ENCODE measurements at places on chromosomes 4 and X. TPM values are rescaled to one million over a fixed set of nuclear protein-coding genes. Genes with fewer than 3 reads are reported as not detected.

CT45A2 gene
- total RNA-seq, result not detected

HERC5 gene
- total RNA-seq, result 29.4 TPM

PPEF1 gene
- 0.59 TPM for total RNA-seq

SATL1 gene
- total RNA-seq, result not detected

CNGA1 gene
- not detected for total RNA-seq

DNA sequence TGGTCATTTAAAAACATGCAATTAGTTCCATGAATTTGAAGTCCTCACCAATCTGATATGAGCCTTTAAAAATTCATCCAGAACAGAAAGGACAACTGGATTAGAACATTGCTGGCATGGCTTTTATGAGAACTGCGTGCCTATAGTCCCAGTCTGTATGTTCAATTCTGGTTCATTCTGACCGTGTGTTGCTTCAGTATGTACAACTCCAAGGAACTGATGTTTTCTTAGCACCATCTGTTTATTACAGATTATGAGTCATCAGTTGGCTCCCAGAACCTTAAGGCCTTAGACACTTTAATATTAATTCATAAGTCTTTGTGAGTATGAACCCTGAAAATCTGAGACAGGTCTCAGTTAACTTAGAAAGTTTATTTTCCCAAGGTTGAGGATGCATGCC is 115.0 kb downstream of the CEP44 start:
- no peaks in the 10 kb centered on the region for H3K36me3 ChIP-seq
- no peak for DNase-seq
- no peak overlapping the region for H3K27ac ChIP-seq

DNA sequence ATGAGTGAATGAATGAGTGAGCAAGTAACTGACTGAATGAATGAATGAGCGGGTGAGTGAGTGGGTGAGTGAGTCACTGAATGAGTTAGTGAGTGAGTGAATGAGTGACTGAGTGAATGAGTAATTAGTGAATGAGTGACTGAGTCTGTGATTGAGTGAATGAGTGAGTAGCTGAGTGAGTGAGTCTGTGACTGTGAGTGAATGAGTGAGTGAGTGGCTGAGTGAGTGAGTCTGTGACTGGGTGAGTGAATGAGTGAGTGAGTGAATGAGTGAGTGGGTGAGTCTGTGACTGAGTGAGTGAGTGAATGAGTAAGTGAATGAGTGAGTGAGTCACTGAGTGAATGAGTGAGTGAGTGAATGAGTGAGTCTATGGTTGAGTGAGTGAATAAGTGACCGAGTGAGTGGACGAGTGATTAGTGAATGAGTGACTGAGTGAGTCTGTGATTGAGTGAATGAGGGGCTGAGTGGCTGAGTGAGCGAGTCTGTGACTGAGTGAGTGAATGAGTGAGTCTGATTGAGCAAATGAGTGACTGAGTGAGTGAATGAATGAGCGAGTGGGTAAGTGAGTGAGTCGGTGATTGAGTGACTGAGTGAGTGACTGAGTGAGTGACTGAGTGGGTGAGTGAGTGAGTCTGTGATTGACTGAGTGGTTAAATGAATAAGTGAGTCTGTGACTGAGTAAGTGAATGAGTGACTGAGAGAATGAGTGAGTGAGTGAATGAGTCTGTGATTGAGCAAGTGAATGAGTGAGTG is 223.0 kb upstream of the PSAPL1 start:
- H3K27ac ChIP-seq, result no peak overlapping the region
- peaks cover 3% of the 10 kb centered on the region for H3K4me1 ChIP-seq
- no peaks in the 10 kb centered on the region for H3K36me3 ChIP-seq
- no peak overlapping the region for H3K4me3 ChIP-seq
- no peak for DNase-seq

- H3K36me3 ChIP-seq, result no peaks in the 10 kb centered on the region
- no peak for DNase-seq
- no peak overlapping the region for H3K27ac ChIP-seq
- H3K27me3 ChIP-seq, result no peaks in the 10 kb centered on the region
Measured at GRCh38 chrX:6917666-6918065, 229.8 kb upstream of the STS start.

- no peaks in the 10 kb centered on the region for H3K36me3 ChIP-seq
- H3K27ac ChIP-seq, result no peak overlapping the region
- H3K27me3 ChIP-seq, result peaks cover 7% of the 10 kb centered on the region
- peaks cover 24% of the 10 kb centered on the region for H3K4me1 ChIP-seq
Measured at GRCh38 chr4:1796486-1797204, 3.6 kb downstream of the FGFR3 start.

- H3K27me3 ChIP-seq, result peaks cover 2% of the 10 kb centered on the region
- no peak for DNase-seq
- H3K36me3 ChIP-seq, result no peaks in the 10 kb centered on the region
Measured at GRCh38 chr4:105936901-105937300, 41.6 kb downstream of the NPNT start.

- H3K4me1 ChIP-seq, result no peaks in the 10 kb centered on the region
- H3K27me3 ChIP-seq, result no peaks in the 10 kb centered on the region
- no peak for DNase-seq
- no peaks in the 10 kb centered on the region for H3K36me3 ChIP-seq
- no peak overlapping the region for H3K4me3 ChIP-seq
Measured at GRCh38 chr4:58368221-58368620, 1258.0 kb upstream of the IGFBP7 start.

GRCh38 chrX:101385026-101385684 is 836 bp downstream of the BTK start:
- no peak overlapping the region for H3K27ac ChIP-seq
- H3K4me3 ChIP-seq, result no peak overlapping the region
- H3K36me3 ChIP-seq, result no peaks in the 10 kb centered on the region
- no peaks in the 10 kb centered on the region for H3K27me3 ChIP-seq

DNA sequence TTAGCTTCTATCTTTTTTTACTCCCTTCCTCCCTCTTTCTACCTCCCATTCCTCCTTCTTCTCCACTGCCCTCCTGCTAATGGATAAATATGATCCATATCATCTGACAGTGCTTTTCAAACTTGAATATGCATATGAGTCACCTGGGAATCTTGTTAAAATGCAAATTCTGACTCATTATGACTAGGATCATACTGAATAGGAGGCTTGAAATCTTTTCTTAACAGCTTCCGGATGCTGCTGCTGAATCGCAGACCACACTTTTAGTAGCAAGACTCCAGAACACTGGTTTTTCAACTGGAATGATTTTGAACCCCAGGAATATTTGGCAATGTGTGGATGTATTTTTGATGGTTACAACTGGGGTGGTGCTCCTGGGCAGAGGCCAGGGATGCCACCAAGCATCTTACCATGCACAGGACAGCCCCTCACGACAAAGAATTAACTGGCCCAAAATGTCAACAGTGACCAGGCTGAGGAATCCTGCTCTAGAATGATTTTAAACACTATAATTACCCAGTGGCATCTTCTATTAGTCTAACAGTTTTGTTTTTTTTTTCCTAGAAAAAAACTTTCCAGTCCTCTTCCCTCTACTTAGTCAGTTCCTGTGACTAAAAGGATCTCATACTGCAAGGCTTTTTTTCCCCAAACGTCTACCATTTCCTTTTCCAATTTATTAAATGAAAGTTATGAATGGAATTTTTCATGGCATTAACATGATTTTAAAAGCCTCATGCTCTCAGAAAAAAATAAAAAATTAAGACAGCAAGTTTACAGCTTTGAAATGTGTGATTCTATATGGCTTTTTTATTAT is 10.6 kb upstream of the PYURF start:
- H3K4me3 ChIP-seq, result no peak overlapping the region
- H3K36me3 ChIP-seq, result no peaks in the 10 kb centered on the region

GRCh38 chr4:128517739-128518510 is 230.3 kb upstream of the PGRMC2 start:
- no peaks in the 10 kb centered on the region for H3K4me1 ChIP-seq
- no peaks in the 10 kb centered on the region for H3K27me3 ChIP-seq
- no peaks in the 10 kb centered on the region for H3K36me3 ChIP-seq
- no peak overlapping the region for H3K27ac ChIP-seq

- no peaks in the 10 kb centered on the region for H3K27me3 ChIP-seq
- no peak overlapping the region for H3K4me3 ChIP-seq
- H3K27ac ChIP-seq, result no peak overlapping the region
Measured at GRCh38 chrX:148542481-148543255, 42.3 kb downstream of the AFF2 start.

DNA sequence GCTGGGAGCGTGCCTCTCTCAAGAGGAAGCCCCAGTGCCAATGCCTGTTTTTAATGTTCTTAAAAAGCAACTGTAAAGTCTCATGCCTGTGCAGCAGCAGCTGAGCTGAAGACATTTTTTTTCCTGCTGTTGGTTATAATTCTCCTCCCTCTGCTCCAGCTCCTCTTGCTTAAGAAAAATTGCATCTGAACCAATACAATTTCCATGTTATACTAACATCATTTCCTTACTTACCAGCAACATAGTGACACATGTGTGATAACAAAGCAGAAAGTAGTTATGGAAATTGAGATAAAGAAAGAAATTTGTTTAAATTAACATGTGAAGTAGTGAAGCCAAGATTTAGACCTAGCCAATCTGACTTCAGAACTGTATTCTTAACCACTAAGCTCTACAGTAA is 101.4 kb downstream of the TBC1D19 start:
- peaks cover 14% of the 10 kb centered on the region for H3K36me3 ChIP-seq
- H3K27me3 ChIP-seq, result no peaks in the 10 kb centered on the region
- H3K4me1 ChIP-seq, result no peaks in the 10 kb centered on the region
- H3K4me3 ChIP-seq, result no peak overlapping the region
- no peak overlapping the region for H3K27ac ChIP-seq
